PC-9 (cell line): ENCODE measurements at places on chromosomes 4 and X. TPM values are rescaled to one million over a fixed set of nuclear protein-coding genes. Genes with fewer than 3 reads are reported as not detected.

Gene SRPK3
- 0.40 and 0.46 TPM in 2 replicates for total RNA-seq

Gene WDR17
- 2.2 and 2.3 TPM in 2 replicates for total RNA-seq

Gene FAM114A1
- 73.7 and 80.4 TPM in 2 replicates for total RNA-seq

Gene RHOXF2
- not detected in 2 replicates for total RNA-seq

Gene PFKFB1
- total RNA-seq = 0.63 and 0.74 TPM in 2 replicates

- DNase-seq = no peak
Observed at GRCh38 chr4:123485601-123486000, 89.0 kb downstream of the SPRY1 start.

- no peak for DNase-seq
Observed at GRCh38 chr4:108334031-108334430, 165.3 kb upstream of the LEF1 start.

GRCh38 chr4:26144526-26145155, 176.2 kb upstream of the RBPJ start:
- DNase-seq = no peak

DNA sequence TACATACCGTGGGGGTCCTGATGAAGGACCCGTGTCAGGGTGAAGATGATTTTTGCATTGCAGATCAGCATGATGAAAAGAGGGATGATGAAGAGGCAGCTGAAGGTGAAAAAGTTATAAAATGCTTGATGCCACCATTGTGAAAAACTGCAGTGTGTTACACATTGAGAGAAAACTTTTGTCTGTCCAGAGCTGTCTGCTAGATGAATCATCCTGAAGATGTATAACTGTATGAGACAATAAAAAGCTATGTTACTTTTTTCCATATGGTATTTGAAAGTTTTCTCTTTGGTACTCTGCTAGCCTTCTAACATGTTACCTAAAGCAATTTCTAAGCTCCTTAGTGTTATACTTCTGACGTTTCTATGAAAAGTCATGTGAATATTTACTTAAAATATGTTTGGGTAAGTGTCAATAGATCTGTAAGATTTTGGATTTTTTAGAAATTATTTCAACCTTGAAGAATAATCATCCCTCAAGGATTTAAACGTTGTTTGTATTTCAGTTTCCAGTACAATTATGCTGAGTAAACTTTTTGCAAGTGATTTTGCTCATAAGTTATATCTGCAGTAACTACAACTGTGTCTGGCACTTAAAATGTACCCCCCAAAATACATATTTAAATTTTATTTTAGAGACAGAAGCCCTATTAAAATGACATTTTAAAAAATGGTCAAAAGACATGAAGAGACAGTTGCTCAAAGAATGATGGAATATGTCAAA, 9.5 kb downstream of the GNRHR start:
- no peak for DNase-seq

DNA sequence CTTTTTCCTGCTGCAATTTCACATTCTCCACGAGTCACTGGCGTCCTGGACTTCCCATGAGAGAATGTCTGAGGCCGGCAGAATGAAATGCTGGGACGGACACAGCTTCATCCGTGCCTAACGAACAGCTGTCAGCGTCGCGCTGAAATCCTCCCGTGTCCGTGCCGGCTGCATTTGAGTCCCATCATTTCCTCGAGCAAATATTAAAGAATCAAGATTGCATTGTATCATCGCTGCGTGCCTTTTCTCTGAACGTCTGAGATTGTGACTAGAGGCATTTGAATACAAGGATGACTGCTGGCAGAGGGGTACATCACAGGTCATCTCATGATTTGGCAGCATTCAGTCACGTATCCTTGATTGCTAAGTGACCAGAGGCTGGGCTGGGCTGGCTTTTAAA, 279.9 kb downstream of the ASMT start:
- no peak for DNase-seq
